Tibial nerve (tissue), 4 donors: ENCODE measurements at places on chromosomes 13 and 19. TPM values are rescaled to one million over a fixed set of nuclear protein-coding genes. Genes with fewer than 3 reads are reported as not detected.

GRCh38 chr13:47481536-47481935 is 519.5 kb downstream of the SUCLA2 start:
- H3K27me3 ChIP-seq, result no peaks in the 10 kb centered on the region
- no peaks in the 10 kb centered on the region for H3K4me1 ChIP-seq
- H3K36me3 ChIP-seq, result no peaks in the 10 kb centered on the region
- H3K27ac ChIP-seq, result no peak overlapping the region
- H3K4me3 ChIP-seq, result no peak overlapping the region

DNA sequence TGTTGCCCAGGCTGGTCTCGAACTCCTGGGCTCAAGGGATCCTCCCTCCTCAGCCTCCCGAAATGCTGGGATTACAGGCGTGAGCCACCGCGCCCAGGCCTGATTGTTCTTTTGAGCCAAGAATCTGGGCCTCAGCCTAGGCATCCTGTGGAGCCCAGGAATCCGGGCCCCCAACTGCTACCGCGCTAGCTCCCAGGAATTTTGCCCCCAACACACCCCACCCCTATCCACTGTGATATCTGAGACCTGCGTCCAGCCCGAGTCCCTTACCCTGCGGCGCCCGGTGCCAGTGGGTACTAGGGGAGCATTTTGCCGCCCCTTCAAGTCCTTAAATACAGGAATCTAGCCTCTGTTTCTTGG is 838 bp upstream of the MYADM start:
- peak overlapping the region; percentile 83 for H3K4me3 ChIP-seq
- H3K27me3 ChIP-seq, result no peaks in the 10 kb centered on the region
- H3K4me1 ChIP-seq, result peaks cover 54% of the 10 kb centered on the region
- peak overlapping the region; percentile 96 for H3K27ac ChIP-seq

Gene ZNF440
- 10.3 TPM for total RNA-seq

Gene LGALS4
- not detected for total RNA-seq

GRCh38 chr19:4957981-4958380 is 10.9 kb upstream of the KDM4B start:
- no peak overlapping the region for H3K4me3 ChIP-seq
- H3K4me1 ChIP-seq, result no peaks in the 10 kb centered on the region
- H3K27ac ChIP-seq, result no peak overlapping the region
- DNase-seq, result no peak

GRCh38 chr13:45349438-45349837 is 8.5 kb upstream of the TPT1 start:
- no peak overlapping the region for H3K4me3 ChIP-seq
- H3K4me1 ChIP-seq, result no peaks in the 10 kb centered on the region

GRCh38 chr19:13817018-13817614 is 21.9 kb downstream of the ZSWIM4 start:
- DNase-seq, result no peak
- H3K36me3 ChIP-seq, result no peaks in the 10 kb centered on the region
- H3K27ac ChIP-seq, result no peak overlapping the region
- no peaks in the 10 kb centered on the region for H3K4me1 ChIP-seq
- H3K4me3 ChIP-seq, result no peak overlapping the region

DNA sequence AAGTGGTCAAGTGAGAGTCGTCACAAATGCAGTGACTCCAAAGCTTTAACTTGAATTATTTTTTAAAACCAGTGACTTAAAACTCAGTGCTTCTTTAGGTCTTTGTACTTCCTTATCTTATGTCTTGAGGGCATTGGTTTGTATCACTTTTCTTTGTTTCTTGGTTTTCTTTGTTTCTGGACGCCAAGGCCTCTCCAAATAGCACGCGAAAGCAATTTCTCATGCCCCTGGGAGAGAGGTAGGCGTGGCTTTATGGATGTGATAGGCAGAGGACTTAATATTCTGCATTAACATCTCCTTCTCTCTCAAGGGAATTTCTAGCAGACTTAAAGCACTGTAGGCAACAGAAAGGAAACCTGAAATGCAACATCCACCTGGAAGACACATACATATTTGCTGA is 20.6 kb downstream of the UBE2L5 start:
- H3K27ac ChIP-seq, result no peak overlapping the region
- H3K4me1 ChIP-seq, result peaks cover 16% of the 10 kb centered on the region
- H3K27me3 ChIP-seq, result no peaks in the 10 kb centered on the region
- H3K36me3 ChIP-seq, result no peaks in the 10 kb centered on the region
- no peak for DNase-seq

DNA sequence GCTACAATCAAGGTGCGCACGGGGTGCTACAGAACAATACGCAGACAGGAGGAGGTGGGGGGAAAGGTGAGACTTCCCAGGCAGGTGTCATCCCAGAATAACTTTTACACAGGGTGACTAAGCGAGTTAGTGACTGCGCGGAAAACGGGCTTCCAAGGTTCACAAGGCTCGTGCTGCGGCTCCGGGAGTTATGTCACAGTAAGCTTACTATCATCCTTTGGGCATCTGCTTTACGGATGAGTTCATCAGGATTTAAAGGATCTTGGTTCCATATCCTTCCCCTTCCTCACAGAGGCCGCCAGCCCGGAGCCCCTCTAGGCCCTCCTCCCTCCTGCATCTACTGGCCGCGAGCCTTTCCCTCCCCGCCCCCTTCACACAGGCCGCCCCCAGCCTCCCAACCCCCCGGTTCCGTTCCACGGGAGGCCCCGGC is 474 bp upstream of the IFT88 start:
- H3K4me1 ChIP-seq, result no peaks in the 10 kb centered on the region
- peak overlapping the region; percentile 68 for H3K4me3 ChIP-seq
- peak overlapping the region; percentile 95 for H3K27ac ChIP-seq
- no peaks in the 10 kb centered on the region for H3K27me3 ChIP-seq

DNA sequence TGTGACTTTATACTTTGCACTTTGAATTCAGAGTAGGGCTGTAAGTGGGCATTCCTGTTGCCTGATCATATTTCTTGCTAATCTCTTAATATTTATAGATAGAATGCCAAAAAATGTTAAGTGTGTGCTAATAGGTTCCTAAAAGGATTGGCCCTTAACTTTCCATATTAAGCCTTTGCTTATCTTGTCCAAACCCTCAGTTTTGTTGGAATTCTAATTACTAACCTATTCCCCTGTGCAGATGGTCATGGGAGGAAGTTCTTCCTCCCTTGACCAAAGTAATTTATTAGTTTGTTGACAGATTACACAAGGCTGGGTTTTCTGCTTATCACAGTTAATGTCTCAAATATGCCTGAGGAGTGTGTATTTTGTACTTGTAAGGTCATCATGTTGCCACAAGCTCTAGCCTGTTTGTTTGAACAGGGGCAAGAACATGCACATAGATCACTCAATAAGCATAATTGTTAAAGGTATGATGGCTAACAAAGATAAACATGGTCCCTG is 541.1 kb upstream of the SPRY2 start:
- no peak for DNase-seq
- no peaks in the 10 kb centered on the region for H3K36me3 ChIP-seq
- no peak overlapping the region for H3K4me3 ChIP-seq
- no peak overlapping the region for H3K27ac ChIP-seq
- H3K4me1 ChIP-seq, result peaks cover 22% of the 10 kb centered on the region
- no peaks in the 10 kb centered on the region for H3K27me3 ChIP-seq

Gene UBE2L5
- not detected for total RNA-seq

GRCh38 chr13:89628567-89628966 is 1718.9 kb upstream of the MIR17HG start:
- no peaks in the 10 kb centered on the region for H3K27me3 ChIP-seq
- H3K27ac ChIP-seq, result no peak overlapping the region
- no peaks in the 10 kb centered on the region for H3K36me3 ChIP-seq

DNA sequence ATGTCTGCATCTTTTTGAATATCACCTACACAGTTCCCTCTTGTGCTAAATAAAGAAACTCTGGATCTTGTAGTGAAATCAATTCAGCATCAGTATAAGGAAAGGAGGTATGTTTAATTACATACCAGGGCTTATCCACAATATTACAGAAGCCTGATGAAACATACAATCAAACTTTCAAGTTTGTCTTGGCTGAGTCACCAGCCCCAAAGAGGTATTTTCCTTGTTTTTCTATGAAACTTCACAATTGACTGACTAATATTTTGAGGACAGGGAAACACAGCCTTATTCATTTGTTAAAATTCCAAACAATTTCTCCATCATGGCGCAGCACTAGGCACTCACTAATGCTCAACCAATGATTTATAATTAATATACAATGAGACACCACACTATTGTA is 952.4 kb downstream of the PCDH17 start:
- DNase-seq, result no peak
- H3K27ac ChIP-seq, result no peak overlapping the region
- no peaks in the 10 kb centered on the region for H3K27me3 ChIP-seq
- no peak overlapping the region for H3K4me3 ChIP-seq

DNA sequence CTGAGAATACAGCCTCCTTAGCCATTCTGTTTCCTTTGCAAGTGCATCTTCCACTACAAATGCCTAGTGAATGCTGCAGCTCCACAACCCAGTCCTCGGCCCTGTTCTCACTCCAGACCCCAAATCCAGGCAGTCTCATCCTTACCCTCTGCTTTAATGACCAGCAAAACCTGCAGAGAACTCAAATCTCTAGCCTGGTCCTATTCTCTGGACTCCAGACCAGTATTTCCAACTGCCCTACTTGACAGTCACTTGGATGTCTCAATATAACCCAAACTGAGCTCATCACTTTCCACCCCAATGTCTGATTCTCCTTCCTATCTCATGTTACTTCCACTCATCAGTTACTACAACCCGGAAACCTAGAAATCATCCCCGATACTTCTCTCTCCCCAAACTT is 2.6 kb upstream of the EBPL start:
- H3K4me1 ChIP-seq, result no peaks in the 10 kb centered on the region
- no peak overlapping the region for H3K27ac ChIP-seq
- no peaks in the 10 kb centered on the region for H3K27me3 ChIP-seq
- H3K36me3 ChIP-seq, result no peaks in the 10 kb centered on the region
- H3K4me3 ChIP-seq, result no peak overlapping the region

- peaks cover 37% of the 10 kb centered on the region for H3K4me1 ChIP-seq
- H3K27me3 ChIP-seq, result no peaks in the 10 kb centered on the region
- no peak overlapping the region for H3K4me3 ChIP-seq
- H3K36me3 ChIP-seq, result no peaks in the 10 kb centered on the region
Measured at GRCh38 chr19:607301-608154, 17.8 kb downstream of the HCN2 start.

Gene ZNF317
- total RNA-seq, result 20.5 TPM

Gene ZNF534
- total RNA-seq, result 1.9 TPM

DNA sequence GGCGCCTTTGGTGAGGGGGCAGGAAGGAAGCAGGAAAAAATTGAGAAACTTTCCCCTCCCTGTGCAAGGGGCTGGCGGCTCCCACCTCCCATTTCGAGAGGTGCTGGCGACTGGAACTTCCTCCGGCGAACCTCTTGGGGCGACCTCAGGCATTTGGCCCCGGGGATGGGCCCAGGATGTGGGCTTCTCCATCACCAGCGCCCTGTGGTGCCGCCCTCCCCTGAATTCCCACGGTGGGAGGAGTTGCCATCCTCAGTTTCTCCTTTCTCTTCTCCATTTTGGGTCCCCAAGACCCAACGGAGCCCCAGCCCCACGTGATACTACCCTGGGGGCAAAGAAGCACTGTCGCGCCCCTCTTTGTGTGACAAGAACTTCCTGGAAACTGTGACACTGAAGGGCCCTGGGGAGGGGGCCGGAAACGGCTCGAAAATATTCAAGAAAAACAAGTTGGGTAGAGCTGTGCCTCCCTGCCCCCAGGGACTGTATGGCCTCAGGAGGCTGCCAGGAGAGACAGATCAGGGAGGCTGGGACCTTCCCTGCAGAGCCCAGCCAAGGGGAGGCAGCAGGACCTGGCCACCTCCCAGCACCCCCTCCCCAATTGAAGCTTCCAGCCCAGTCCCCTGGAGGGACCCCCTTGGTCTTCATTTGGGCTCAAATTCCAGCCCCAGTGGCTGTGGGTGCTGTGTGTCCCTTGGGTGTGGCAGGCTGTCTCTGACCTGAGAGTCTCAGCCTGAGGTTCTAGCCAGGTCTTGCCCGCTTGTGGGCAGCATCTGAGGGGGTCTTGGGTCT is 16.2 kb upstream of the AP1M2 start:
- no peaks in the 10 kb centered on the region for H3K27me3 ChIP-seq
- H3K27ac ChIP-seq, result peak overlapping the region; percentile 99
- no peaks in the 10 kb centered on the region for H3K36me3 ChIP-seq

Gene IGFL3
- not detected for total RNA-seq

GRCh38 chr19:32220951-32221350 is 124.5 kb upstream of the ZNF507 start:
- no peak overlapping the region for H3K4me3 ChIP-seq
- peaks cover 9% of the 10 kb centered on the region for H3K4me1 ChIP-seq
- DNase-seq, result no peak
- no peak overlapping the region for H3K27ac ChIP-seq

Gene SAFB
- total RNA-seq, result 121 TPM

GRCh38 chr19:48244281-48244680 is 11.4 kb downstream of the CARD8 start:
- no peak overlapping the region for H3K4me3 ChIP-seq
- H3K27me3 ChIP-seq, result no peaks in the 10 kb centered on the region
- H3K27ac ChIP-seq, result peak overlapping the region; percentile 19
- H3K36me3 ChIP-seq, result peaks cover 57% of the 10 kb centered on the region
- no peaks in the 10 kb centered on the region for H3K4me1 ChIP-seq
- no peak for DNase-seq

Gene TSEN34
- 60.9 TPM for total RNA-seq

Gene DMKN
- 8.2 TPM for total RNA-seq

- H3K27ac ChIP-seq, result no peak overlapping the region
- no peaks in the 10 kb centered on the region for H3K4me1 ChIP-seq
- no peak for DNase-seq
Measured at GRCh38 chr19:4363571-4364304, 20.4 kb downstream of the MPND start.

Gene TEX26
- total RNA-seq, result not detected

DNA sequence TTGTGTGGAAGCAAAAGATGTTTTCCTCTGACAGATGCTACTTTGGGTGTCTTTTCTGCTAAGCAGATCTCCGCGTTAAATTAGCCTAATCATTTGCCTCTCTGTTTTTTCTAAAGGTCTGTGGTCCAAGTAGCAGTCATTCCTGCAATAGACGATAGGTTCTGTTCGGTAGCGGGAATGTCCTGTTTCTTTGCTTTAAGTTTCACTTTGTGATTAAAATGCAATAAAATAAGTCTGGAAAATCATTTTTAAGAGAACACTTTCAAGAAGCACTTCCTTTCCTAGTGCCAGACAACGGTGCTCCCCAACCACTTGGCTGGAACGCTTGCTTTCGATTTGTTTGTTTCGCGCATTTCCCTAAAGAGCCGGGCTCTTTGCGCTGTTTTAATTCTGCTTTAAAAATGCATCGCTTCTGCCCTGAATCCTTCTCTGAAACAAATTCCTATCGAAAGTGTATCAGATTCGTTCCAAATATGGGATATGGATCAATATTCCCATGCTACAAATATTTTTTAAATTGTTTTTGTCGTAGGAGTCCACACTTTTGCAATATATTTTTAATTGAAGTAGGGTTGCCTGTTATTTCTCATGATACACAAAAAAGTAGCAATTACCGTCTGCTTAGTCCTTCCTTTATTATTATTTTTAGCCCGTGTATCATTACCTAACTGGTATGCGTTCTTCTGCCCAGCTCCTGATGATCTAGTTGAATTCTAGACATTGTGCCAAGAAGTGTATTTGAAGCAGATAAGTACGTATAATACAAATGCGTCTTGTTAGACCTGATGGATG is 14.2 kb downstream of the ZIC2 start:
- H3K4me1 ChIP-seq, result no peaks in the 10 kb centered on the region
- no peak overlapping the region for H3K4me3 ChIP-seq
- no peaks in the 10 kb centered on the region for H3K36me3 ChIP-seq
- H3K27ac ChIP-seq, result no peak overlapping the region
- DNase-seq, result no peak
- H3K27me3 ChIP-seq, result peaks cover 99% of the 10 kb centered on the region

Gene ZNF331
- total RNA-seq, result 37.7 TPM
